Lower leg skin (tissue), 4 donors: ENCODE measurements at places on chromosomes 2 and 18. TPM values are rescaled to one million over a fixed set of nuclear protein-coding genes. Genes with fewer than 3 reads are reported as not detected.

DNA sequence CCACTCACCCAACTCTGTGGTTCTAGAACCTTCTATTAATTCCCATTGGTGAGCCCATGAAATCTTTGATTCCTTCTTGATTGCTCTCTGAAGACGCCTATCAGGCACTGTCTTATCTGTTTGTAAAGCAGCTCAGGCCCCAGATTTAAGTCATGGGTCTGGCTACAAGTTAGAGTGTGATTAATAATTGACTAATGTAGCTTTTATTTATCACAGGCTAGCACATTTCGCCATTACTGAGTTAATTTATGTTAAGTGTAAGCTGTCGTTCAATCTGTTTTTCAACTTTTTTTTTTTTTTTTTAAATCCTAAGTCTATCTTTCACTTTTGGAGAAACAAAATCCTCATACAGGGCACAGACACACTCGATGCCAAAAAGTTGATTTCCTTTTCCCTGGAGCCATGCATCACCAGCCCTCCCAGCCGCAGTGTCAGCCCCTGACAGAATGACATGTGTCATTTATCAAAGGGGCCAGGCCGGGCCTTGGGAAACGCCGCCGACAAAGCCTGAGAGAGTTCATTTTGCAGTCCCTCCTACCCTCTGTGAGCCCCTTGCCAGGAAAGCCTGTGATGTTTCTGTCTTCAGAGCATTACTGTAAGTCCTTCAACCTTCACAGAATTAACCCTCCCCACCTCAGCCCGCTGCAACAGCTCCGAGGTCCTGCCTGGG lies 15.8 kb downstream of the TSHZ1 start:
- DNase-seq = no peak

Gene ECEL1
- total RNA-seq = 0.10 TPM

- DNase-seq = no peak
Observed at GRCh38 chr2:46841621-46842020, 74.0 kb downstream of the MCFD2 start.

GRCh38 chr2:144320491-144320890 lies 199.4 kb downstream of the ZEB2 start:
- DNase-seq = no peak

Gene TXNL1
- total RNA-seq = 41.3 TPM
